ENCODE measurements at places on chromosomes 6 and 20.
A peak's percentile ranks its signal among the peaks of the same experiment; 100 is the strongest.

- no peak for DNase-seq
These were observed 727 bp downstream of the EDEM2 start for GRCh38 chr20:35146299-35146919.

- DNase-seq, result no peak
These were observed 8.4 kb upstream of the RNF182 start for GRCh38 chr6:13916230-13916944.

DNA sequence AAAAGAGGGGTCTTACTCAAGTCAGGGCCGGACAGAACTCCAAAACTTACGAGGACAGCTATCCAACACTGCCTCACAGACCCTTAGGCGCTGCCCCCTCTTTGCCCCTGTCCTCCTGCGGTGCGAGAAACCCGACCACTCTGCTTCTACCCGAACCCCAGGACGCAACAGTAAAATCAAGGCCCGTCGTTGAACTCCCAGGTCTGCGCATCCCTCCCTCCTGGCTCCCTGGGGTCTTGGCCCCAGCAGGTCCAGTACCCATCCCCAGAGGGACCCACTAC lies 6.4 kb downstream of the OLIG3 start:
- DNase-seq, result no peak

DNA sequence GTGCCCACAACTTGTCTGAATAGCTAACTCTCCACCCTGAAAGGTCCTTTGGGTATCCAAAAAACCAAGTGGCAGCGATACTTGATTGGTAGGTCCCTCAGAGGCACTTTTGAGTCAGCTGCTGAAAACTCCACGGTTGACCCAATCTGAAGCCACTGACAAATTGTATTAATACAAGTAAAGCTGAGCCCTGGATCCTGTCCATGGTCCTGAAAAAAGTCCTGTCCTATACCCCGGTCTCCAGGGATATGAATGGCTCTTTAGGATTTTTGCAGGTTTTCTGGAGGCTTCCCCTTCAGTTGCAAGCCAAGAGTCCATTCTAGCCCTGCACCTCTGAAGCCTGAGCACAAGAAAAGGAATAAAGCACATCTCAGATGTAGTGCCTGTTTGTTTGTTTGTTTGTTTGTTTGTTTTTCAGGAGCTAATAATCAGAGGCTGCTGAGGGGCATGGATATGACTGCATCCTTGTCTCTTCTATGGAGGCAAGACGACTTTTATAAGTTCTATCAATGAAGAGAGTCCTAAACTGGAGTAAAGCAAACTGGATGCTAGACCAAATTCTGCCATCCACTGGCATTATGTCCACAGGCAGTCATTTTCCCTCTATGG lies 1.7 kb upstream of the SLC12A5 start:
- DNase-seq, result peak; percentile 53

Measured in right forelimb (tissue), 1 donor.